ENCODE measurements at places on chromosomes 16 and 17.

DNA sequence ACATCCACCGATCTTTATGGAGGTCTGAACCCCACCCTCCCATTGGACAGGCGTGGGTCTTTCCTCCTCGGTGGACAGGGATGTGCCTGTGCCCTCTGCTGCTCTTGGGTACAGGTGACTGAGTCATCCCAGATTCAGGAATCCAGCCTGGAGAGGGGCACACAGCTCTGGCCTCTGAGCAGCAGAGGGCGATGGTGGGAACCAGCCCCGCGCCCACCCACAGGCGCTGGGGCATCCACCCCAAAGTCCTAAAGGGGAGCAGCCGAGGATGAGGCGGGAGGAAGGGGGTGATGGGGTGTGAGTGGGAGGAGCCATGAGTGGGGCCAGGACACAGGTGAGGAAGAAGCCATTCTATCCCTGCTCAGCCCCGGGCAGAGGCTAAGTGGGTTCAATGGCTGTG, 35.0 kb downstream of the ENGASE start:
- no peak for DNase-seq

GRCh38 chr17:10549096-10549842, at the start of gene MYH2:
TSS of gene MYH2 (minus strand) at chr17:10549658. CDS start at chr17:10547920, 1,738 bp downstream.
- DNase-seq: no peak

DNA sequence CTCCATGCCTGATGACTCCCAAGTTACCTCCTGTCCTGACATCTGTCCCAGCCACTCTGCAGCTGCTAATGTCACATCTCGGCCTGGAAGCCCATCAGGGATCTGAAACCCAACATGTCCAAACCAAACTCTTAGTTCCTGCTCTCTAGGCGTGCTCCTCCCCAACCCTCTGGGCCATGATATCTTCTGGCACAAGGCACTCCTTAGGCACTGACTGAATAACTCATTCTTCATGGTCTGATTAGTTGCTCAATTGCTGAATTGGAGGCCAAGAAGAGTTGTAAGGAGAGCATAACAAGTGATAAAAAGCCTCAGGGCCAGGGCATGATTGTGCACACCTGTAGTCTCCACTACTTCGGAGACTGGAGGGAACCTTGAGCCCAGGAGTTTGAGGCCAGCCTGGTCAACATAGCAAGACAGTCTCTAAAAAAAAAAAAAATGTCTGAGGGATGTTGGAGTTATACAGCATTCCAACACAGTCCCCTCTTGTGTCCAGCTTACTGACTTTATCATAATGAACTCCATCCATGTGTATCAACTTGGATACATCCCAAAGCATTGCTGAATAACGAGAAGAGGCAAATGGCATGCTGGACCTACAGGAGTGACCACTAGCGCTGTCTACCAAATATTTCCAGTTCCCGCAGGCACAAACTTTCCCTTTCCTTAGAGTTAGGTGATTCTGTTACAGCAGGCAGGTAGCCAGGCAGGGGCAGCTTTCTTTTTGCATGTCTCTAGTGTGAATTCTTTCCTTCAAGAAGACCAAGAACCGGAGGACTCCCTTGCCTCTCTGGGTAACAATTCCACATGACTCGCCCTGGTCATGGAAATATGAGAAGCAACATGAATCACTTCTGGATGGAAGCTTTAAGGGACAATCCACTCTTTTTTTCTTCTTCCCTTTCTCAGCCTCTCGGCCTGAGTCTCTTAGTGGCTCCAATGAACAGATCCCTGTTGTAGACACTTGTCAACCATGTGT, 18.1 kb upstream of the SHCBP1 start:
- no peak for DNase-seq

DNA sequence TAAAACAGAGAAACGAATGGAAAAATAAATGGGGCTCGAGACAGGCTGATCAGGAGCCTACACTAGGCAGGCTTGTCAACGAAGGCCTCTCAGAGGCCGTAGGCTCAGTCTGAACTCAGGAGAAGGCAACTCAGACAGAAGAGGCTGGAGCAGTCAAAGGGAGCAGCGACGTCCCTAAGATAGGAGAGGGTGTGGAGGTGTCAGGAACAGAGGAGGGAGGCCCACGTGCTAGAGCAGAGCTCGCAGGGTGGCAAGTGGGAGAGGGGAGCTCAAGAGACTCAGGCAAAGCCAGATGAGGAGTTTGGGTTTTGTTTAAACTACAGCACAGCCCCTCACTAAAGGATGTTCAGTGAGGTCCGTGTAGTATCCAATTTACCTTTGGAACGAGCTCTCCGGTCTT, 32.7 kb downstream of the LRRC75A start:
- DNase-seq: no peak

DNA sequence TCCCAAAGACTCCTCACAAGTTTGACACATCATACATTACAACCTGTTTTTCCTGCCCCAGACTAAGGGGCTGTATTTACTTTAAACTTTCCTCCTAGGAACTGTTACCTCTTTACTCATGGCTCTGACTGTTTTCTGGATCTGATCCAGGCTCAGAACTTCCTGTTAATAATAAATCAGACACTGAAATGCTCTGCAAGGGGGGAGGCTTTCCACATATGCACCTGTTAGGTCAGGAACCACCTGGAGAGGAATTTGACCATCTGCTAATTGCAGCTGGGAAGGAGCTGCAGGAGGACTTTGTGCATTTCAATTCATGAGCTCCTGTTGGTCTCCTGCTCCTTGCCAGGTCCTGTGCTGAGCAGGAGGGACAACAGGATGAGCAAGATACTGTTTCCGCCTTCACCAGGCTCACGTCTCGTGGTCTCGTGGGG, 476.9 kb upstream of the CDH5 start:
- no peak for DNase-seq

- no peak for DNase-seq
These were observed 19.9 kb upstream of the RBL2 start for GRCh38 chr16:53414381-53414780.

DNA sequence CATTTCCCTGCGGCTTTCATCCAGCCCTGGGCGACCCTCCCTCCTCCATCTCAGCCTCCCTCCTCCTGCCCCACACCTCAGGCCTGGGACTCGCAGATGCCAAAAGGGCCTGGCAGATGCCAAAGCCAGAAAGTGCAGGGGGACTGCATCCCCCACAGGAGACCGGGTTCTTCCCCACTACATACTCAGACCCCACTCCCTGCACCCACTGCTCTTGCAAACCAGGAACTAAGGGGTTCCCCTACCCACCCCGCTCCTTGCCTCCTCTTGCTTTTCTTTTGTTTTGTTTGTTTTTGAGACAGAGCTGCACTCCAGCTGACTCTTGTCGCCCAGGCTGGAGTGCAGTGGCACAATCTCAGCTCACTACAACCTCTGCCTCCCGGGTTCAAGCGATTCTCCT, 3.2 kb downstream of the HS3ST6 start:
- no peak for DNase-seq

DNA sequence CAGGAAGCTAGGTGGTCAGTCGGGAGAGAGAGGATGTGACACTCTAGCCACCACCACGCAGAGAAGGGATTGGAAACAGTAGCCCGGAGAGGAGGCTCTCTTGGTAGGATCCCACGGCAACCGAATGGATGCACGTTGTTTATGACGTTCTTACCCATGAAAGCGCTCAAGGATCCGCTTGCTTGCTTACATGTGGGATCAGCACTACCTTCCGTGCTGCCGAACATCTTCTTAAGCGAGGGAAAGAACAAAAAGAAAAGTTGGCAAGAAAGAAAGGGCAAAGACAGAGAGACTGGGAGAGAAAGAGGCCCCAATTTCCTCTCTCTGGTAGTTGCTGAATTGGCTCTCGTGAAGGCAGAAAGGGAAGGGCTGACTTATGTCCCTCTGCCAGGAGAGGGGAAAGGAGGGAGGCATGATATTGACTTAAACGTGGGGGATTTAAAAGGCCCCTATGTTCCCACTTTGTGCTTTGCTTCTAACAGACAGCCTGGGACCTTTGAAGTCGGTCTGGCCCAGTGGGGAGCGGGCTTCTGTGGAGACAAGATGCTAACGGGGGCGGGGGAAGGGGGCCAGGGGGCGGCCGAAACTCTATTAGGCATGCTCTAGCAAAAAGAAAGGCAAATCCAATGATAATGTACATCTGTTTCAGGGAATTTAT, 35.4 kb downstream of the SNX20 start:
- DNase-seq: no peak

- no peak for DNase-seq
These were observed 67.1 kb upstream of the NLK start for GRCh38 chr17:27975146-27976011.

GRCh38 chr16:3861808-3862451, 18.6 kb downstream of the CREBBP start:
- DNase-seq: no peak
